Activated CD4-positive, alpha-beta T cell treated with anti-CD3 and anti-CD28 coated beads, Interleukin-2, Interleukin-4, amounts not matched to agents 100 ng/mL and 50 ng/mL, durations not matched to agents 16 hours and 8 hours (primary cell): ENCODE measurements at places on chromosomes 3 and 15.

DNA sequence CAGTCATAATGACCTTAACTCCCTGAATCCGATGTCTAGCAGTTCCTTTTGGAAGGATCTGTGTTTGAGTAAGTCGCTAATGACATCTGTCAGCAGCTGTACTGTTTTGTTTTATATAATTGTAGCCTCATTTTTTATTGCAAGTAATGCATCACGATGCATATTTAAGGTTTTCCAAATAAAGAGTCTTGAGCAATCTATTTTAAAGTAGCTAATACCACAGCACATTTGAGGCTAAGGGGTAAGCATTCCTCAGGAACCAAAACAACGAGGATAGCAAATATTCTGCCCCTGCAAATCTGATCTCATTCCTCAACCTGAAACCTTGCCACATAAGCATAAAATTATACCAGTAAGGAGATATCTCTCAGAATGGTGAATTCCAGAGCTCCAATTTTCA, 98.7 kb downstream of the TBC1D5 start:
- no peak for DNase-seq

DNA sequence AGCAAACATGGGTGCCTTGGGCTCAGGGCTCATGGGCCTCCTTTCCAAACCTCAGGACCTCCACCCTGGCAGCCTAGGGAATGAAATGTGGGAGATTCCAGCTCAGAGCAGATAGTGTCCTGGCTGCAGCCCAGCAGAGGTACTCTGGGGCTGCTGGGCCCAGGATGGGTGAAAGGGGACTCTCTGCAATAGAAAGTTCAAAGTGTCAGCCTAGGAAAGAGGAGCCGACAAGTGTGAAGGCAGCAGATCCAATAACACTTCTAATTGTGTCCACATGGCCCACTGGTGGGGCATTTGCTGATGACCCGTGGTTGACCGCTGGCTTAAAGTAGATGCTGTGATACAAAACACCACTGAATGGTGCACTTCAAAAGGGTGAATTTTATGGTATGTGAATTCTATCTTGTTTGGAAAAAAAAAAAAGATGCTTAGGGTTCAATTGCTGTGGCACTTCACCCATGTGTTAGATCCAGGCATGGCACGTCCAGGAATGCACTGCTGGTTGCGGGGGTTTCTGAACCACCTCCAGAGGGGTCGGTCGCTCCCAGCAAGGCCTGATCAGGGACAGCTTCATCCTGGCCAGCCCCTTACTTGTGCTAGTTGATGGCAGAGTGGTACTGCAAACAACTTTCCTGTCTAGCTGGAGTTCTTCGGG, 20.9 kb downstream of the AMOTL2 start:
- DNase-seq = no peak

GRCh38 chr3:138327831-138328230, 1.8 kb downstream of the NME9 start:
- DNase-seq = no peak

GRCh38 chr3:71447803-71448202, 135.7 kb downstream of the FOXP1 start:
- DNase-seq = peak; percentile 47

- no peak for DNase-seq
Measured at GRCh38 chr15:39363761-39364586, 216.9 kb upstream of the THBS1 start.

GRCh38 chr3:132549890-132550578, 47.0 kb upstream of the ACKR4 start:
- peak; percentile 15 for DNase-seq

GRCh38 chr3:141413801-141414689, 45.7 kb downstream of the ZBTB38 start:
- DNase-seq = peak; percentile 24

- DNase-seq = no peak
Measured at GRCh38 chr3:106425916-106426315, 557.1 kb upstream of the CBLB start.

DNA sequence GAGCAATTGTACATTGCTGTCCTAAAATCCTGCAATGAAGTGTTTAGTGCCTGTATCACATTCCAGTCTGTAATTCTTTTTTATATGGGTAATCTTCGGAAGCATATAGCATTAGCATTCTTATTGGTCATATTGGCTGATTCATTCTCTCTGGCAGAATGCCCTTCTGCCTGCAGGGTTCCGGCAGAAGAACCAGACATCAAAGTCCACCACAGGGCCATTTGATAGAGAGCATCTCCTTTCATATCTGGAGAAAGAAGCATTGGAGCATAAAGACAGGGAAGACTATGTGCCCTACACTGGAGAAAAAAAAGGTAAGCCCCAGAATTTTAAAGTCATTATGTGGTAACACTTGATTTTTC, 39.6 kb downstream of the TMOD3 start:
- DNase-seq = no peak

GRCh38 chr15:58241872-58242271, 103.7 kb downstream of the AQP9 start:
- no peak for DNase-seq
